ENCODE measurements at places on chromosomes 7 and 10.

- no peak for DNase-seq
These were observed 28.2 kb downstream of the SFR1 start for GRCh38 chr10:104150139-104150538.

GRCh38 chr10:131310551-131311401 is 745 bp downstream of the TCERG1L start:
- no peak for DNase-seq

DNA sequence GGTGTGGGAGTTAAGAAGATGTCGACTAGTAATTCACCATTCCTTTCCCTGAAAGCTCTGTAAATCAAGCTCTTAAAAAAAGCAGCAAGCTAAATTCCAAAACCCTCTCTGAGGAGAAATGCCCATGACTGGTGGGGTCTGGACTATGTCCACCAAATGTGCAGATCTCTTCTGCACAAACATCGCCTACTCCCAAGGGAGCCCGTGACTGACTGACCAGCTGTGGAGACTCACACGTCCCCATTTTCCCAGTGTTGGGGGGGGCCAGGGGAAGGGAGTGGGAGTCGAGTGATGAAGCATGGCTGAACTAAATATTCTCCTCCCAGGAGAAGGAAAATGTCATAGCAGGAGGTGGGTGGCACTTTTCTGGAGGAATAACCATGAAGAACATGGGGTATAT is 164.1 kb upstream of the HPS1 start:
- DNase-seq = no peak

- no peak for DNase-seq
These were observed 279.7 kb downstream of the CCSER2 start for GRCh38 chr10:84608126-84608525.

- peak; percentile 68 for DNase-seq
These were observed at the start of gene GATA3 for GRCh38 chr10:8054494-8055407. TSS of gene GATA3 (plus strand) at chr10:8054688. CDS start at chr10:8055656, 968 bp downstream.

GRCh38 chr7:56009695-56010094 is 41.5 kb downstream of the PSPH start:
- no peak for DNase-seq

GRCh38 chr7:16130111-16131110 is 290.9 kb downstream of the CRPPA start:
- no peak for DNase-seq

- DNase-seq = no peak
These were observed 579.8 kb upstream of the FOXK1 start for GRCh38 chr7:4102231-4102841.

GRCh38 chr7:55965805-55966421 is 1.5 kb downstream of the NIPSNAP2 start:
- no peak for DNase-seq

- no peak for DNase-seq
These were observed 91.8 kb downstream of the SNX13 start for GRCh38 chr7:17848516-17848915.

DNA sequence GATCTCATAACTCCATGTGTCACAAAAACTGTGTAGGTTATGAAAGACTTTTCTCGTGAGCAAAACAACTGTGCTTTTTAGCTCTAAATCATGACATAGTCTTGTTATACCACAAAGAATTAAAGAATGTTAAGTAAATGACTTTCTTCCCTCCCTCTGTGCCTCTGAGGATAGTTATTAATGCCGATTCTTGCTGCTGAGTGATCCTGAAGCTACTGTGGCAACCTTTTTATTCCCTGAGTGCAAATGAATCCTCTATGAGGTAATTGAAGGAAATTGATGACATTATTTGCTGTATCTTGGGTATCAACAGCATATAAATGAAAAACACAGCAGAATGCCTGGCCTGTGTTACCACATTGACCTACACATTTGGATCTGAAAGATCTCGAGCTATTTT is 142.2 kb upstream of the HDAC9 start:
- no peak for DNase-seq

- no peak for DNase-seq
These were observed 101.3 kb downstream of the TWIST1 start for GRCh38 chr7:19016140-19016539.

DNA sequence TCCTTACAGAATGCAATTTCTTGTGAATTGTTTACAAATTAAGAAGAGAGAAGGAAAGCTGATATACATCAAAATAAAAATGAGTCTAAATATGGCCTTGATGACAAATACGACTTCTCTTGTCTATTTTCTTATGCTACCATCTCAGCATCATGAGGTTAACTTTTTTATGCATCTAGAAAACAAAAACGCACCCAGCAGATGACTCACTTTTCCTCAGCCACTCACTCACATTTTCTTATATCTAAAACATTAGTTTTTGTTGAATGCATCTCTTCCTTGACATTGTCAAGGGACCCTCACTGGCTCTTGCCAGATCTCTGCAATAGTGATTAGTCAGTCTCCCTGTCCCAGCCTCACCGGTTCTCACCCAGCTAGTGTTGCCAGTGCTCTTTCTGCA is 256.4 kb upstream of the SLC26A5 start:
- no peak for DNase-seq

DNA sequence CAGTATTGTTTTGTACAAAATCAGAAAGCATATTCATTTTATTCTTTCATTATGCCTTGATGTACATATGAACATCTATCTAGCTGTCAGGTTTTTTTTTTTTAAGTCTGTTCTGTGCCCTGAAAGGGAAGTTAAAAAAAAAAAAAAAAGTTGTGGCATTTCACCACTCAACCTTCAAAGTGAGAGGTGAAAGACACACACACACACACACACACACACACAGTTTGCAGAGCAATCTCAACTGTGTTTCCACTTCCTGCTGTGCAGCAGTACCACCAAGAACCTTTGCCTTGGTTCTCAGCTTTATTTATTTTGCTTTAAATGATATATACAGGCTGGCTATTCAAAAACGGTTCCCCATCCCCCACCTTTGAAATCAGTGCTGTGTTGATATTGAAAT is 955.6 kb downstream of the GATA3 start:
- peak; percentile 17 for DNase-seq

- no peak for DNase-seq
These were observed 169.4 kb upstream of the EEPD1 start for GRCh38 chr7:35983626-35984025.

- DNase-seq = no peak
These were observed 89.7 kb upstream of the STEAP4 start for GRCh38 chr7:88396295-88396947.

DNA sequence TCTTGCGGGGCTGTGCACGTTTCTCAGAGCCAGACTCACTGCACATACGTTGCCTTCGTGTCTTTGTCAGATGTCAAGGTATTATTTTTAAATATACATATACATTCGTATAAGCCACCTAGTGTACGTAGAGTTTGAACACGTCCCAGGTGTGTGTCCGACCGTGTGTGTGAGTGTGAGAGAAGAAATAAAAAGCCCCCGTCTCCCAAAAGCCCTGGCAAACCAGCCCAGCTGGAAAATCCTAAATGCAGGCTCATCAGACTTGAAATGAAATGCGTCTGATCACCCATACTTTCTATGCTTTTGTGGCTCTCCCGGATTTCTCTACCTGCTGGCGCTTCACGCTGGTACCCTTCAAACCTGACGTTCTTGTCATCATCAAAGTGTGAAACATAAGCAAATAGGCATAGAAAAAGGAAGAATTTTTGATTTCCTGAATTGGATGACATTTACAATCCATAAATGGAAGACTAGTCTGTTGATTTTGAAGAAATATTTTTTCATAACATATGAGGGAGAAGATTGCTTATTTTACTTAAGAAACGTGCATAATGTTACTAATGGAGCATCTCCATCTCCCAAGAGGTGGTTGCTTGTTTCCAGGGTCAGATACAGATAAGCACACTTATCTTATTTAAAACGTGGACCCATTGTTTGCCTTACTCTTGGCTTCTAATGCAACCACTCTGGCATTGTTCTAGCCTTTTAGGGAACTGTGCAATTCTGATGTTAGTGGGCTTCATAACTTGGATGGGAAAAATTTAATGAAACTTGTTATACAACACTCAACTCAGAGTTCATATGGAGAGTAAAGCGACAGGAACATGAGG is 971 bp downstream of the PRKG1 start:
- no peak for DNase-seq

DNA sequence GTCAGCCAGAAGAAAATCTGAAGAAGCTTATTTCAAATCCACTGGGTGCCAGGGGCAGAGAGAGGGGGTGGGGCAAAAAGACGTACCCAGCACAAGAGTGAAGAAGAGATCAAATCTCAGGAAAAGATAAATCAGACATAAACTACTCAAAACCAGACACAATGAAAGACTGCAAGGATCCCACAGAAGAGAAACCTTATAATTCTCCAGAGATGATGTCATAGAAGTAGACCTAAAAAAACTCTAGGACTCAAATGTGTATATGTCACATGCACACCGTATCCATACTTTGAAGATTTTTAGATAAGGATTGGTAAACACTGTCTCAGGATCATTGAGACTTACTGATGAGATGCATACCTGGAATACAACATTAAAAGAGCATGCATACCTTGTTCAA is 98.5 kb upstream of the PIK3CG start:
- DNase-seq = no peak

DNA sequence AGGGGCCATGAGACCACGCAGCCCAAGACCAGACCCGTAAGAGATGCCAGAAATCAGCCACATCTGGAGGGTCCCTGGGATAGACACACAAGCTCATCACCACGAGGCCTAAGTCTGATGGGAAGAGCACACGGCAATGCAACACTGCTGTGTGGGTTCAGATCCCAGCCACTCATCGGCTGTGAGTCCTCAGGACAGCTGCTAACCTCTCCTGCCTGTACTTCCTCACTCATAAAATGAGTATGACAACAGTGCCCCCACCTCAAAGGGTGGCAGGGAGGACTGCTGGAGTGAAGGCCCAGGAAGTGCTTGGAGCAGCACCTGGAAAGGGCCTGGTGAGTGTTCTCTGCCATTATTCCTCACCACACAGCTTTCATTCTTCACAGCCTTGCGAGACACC is 60.9 kb downstream of the MAD1L1 start:
- DNase-seq = no peak

- no peak for DNase-seq
These were observed 9.8 kb downstream of the UPP1 start for GRCh38 chr7:48098846-48099245.

DNA sequence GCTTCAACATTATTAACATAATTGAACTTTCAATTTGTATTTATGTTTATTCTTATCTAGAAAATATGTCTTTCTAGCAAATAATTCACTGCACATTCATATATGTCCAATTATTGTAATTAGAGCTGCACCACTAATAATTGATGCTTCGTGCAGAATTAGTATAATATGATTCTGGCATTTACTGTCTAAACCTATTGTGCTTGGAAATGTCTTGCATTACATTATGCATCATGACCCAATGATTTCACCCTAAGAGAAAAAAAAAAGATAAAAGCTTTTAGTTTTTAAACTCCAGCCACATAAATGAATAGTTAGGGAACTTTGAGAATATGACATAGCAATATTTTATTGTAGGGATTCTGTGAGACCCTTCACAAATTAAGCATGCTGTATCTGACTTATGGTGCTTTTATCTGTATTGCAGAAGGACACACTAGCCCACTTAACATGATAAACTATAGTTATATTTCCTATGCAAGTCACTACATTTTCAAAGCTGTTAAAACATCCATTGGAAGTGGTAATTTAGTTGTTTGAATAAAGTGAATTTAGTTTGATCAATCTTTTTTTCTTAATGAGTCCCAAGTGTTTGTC is 1609.1 kb downstream of the REEP3 start:
- no peak for DNase-seq

DNA sequence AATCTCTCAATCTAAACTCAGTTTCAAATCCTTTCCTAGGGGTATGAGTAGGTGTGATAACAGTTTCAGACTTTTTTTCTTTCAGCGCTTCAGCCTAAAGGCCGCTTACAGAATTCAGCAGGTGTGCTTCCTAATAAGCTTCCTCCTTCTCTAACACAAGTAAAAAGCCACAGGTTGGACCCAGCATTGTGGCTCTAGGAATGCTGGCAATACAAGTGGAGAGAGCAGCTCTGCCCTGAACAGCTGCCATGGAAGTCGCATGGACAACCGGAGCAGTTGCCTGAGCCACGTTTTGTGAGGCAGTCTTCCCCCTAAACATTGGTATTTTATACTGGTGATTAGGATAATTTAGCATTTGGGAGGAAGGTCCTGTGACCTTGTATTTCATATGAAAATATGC is 83.5 kb downstream of the ST7 start:
- DNase-seq = no peak

DNA sequence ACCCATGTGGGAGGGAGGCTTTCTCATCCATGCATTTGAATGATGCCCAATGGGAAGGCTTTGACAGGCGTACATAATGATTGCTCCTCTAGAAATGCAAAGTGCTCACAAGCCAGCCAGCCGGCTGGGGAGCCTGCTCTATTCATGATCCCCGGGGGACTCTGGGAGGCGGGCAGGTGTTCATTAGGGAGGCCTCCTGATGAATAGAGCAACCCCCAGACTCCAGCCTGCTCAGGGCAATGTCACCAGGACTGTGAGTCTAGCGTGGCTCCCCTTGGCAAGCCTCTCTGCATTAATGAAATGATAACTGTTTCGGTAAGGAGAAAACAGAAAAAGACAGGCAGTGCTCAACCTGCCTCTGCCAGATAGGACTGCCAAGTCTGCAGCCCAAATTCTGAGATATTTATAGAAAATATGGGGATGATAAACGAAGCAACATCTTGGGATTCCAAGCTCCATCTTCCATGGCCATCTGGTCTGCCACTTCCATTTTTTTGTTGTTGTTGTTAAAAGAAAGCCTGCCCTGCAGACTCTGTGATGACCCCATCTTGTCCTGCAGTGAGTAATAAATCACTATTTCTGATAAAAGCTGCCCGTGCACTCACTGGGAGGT is 236.4 kb downstream of the PRPF18 start:
- DNase-seq = no peak

- no peak for DNase-seq
These were observed 519.1 kb upstream of the GALNT17 start for GRCh38 chr7:70612811-70613210.

GRCh38 chr7:118179191-118179590 is 4.8 kb upstream of the LSM8 start:
- no peak for DNase-seq

DNA sequence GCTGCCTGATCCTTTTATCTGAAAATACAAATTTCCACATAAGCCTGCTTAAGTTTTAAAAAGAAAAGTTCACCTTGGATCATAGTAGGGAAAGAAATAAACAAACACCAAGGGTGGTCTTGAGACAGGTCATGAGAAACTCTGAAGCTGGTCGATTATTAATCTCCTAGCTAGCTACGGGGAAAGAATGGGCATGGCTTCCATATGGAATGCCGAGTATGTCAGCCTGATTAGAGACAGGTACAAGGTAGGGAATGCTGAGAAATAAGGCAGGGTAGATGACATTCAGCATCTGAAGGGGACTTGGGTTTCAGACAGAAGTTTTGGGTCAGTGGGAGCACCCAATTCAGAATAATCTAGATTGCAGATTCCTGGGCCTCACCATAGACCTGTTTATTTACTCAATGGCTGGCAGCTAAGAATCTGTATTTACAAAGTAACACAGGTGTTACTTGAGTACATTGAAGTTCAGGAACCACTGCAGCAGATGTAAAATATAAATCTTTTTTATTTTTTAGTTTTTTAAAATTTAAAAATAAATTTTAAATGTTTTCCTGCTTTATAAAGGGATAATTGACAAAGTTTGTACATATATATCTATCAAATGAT is 49.0 kb downstream of the SCIN start:
- no peak for DNase-seq

All from activated T-cell treated with anti-CD3 and anti-CD28 coated beads for 4 hours (primary cell).